Stimulated activated CD8-positive, alpha-beta memory T cell treated with anti-CD3 and anti-CD28 coated beads, Interleukin-15, amount 100 ng/mL, for 24 hours (primary cell): ENCODE measurements at places on chromosomes 11 and 22.

GRCh38 chr11:58497951-58498350, 10.0 kb downstream of the OR5B21 start:
- no peak for DNase-seq

DNA sequence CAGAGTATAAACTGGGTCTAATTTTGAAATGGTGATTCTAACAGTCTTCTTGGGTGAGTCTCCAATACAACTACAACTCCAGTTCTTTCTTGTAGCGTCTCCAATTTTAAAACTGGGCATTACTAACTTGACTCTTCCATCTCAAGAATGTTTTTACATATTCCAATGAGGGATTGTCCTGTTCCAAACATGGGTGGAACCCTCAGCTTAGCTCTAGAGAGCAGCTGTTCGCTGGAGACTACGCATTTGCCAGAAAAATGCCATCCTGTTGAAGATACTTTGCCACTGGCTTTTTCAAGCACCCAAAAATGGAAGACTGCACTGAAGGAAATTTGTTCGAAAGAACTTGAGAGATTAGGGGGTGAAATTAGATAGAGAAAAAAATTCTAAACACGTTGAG, 870.0 kb downstream of the NTM start:
- no peak for DNase-seq

DNA sequence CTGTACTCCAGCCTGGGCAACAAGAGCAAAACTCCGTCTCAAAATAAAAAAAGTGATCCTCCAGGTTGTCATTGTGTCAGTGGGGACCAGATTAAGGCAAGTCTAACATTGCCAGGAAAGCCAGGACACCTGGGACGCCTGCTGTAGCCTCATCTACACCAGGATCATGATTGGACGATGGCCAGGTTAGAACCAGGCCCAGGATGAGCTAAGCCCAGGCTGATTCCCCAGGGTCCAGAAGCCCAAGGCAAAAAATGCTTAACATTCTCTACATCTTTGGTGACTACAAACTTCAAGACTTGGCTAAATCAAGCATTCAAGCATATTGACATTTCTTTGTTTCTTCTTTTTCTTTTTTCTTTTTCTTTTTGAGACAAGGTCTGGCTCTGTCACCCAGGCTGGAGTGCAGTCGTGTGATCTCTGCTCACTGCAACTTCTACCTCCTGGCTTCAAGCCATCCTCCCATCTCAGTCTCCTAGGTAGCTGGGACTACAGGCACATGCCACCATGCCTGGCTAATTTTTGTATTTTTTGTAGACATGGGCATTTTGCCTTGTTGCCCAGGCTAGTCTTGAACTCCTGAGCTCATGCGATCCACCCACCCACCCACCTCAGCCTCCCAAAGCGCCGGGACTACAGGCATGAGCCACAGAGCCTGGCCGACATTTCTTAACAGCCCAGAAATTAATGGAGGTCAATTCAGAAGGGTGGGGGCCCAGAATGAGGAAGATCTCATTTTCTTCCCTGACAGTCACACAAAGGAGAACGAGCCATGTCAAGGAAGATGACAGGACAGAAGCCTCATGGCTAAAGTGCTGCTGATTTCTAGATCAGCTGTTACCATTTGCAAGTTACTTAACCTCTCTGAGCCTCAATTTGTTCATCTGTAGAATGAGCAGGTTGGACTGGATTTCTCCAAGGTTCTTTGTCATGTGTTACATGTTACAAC, 12.5 kb upstream of the PTPRJ start:
- DNase-seq: no peak

GRCh38 chr11:6962673-6963072, 36.4 kb downstream of the ZNF215 start:
- no peak for DNase-seq

- no peak for DNase-seq
Measured at GRCh38 chr11:103849366-103849765, 187.1 kb upstream of the DDI1 start.

DNA sequence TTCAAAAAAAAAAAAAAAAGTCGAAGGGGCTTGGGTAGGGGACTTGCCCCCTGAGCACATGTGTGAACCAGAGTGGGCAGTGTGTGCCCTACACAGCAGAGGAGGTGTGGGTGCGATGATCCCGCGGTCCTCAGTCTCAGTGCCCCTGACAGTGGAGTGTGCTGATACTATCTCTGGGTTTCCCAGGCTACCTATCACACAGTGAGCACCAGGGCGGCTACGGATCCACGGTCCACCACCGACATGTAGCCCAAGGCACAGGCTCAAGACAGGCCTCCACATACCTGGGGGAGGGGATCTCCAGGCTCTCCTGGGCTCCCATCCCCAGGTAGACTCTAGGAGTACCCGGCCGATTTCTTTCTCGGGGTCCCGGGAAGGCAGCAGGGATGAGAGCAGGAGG, 9.1 kb downstream of the B3GAT1 start:
- DNase-seq: no peak

GRCh38 chr11:130710497-130711012, 205.7 kb downstream of the SNX19 start:
- DNase-seq: no peak

DNA sequence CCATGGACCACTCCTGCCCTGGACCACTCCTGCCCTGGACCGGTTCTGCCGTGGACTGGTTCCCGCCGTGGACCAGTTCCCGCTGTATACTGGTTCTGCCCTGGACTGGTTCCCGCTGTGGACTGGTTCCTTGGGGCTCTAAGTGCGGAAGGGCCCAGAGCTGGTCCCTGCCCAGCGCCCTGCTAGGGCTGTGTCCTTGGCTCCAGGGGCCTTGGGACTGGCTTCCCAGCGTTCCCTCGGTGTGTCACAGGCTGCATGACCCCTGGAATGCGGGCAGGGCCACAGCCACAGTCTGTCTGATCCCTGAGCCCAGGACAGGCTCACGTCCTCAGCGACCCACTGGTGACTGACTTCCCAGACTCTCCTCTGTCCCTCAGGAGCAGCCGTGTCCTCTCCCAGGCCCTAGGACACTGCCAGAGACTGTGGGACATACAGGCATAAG, 412.2 kb downstream of the TBC1D22A start:
- DNase-seq: no peak

- no peak for DNase-seq
Measured at GRCh38 chr22:40487663-40488249, 117.4 kb downstream of the SGSM3 start.

GRCh38 chr22:27843441-27843840, 41.9 kb upstream of the MN1 start:
- DNase-seq: no peak

GRCh38 chr11:90349731-90350130, 126.9 kb upstream of the CHORDC1 start:
- DNase-seq: no peak

DNA sequence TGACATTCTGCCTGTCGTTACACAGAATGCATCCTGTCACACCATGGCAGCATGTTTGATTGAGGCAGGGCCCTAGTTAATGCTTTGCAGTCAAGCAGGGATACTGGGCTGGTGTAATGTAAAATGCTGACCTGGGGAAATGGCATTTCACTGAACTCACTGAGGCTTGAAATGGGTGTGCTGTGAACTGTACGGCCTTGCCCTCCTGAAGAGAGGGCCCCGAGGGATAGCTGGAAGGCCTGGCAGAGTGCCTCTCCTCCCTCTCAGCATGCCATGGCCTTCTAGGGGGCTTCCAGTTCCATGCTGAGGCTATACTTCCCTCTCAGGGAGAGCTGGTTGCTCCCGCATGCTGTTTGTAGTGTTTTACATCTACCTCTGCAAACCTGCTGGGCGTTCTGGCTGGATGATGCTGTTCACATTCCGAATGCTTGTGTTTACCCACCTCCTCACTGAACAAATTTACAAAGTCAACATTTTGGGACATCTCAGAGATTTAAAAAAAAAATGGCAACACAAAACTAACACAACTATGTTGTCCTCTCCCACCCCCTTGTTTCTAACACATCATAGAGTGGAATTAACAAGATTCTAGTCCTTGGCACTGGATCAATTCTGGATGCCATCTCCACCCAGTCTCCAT, 416.7 kb upstream of the CADM1 start:
- no peak for DNase-seq

DNA sequence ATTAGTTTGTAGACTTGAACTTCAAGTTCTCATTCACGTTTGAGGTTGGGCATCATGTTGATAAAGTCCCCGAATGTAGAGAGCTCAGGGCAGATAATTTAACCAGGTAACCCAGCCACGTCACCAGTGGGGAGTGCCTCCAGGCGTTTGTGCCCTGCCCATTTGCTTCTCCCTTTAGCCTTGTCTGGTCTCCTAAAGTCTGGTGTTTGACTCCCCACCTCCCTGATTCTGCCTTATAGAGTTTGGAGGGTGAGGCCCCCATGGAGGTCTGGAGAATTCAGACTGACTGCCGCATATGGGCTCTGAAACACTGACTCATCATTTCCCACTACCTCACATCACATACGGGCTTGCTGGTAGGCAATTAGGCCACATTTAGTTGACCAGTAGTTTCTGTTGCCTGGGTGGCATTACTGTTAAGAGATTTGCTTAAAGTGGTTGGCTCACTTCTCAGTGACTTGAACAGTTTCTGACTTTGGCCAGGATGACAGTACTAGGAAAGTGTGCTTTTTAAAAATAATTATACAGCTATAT, 99.3 kb upstream of the GAL start:
- DNase-seq: no peak

- no peak for DNase-seq
Measured at GRCh38 chr22:25452116-25452700, 112.3 kb upstream of the GRK3 start.

GRCh38 chr11:128420951-128421350, 166.4 kb downstream of the ETS1 start:
- no peak for DNase-seq

GRCh38 chr22:49930596-49931412, 12.4 kb downstream of the CRELD2 start:
- no peak for DNase-seq

- no peak for DNase-seq
Measured at GRCh38 chr11:69367211-69367964, 73.4 kb downstream of the MYEOV start.

DNA sequence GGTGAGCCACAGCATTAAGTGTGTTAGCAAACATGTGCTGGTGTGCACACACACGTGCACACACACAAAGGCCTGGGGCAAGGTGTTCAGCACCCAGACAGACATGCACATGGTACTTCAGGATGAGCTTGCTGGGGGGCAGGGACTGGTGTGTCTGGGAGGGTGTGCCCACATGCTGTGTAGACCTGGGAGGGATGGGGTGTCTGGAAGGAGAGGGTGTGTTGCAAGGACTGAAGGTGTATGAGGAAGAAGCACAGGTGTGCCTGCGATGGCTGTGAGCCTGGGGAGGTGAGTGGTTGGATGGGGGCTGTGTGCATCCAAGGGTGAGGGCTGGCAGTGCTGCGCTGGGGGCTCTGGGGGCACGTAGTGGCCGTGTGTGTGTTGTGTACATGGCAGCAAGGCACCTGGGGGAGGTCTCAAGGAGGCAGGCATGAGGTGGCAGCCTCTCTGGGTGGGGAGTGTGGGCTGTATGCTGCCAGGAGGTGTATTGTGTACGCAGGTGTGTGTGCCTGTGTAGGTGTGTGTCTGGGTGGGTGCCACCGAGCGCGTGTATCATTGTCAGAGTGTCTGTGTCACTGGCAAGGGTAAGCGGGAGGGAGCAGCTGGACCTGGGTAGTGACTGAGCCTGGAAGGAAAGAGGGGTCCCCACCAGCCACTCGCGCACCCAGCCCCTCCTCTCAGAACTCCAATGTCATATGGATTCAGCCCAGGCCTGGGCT, 2.2 kb downstream of the NRXN2 start:
- DNase-seq: no peak

GRCh38 chr11:111179184-111179910, 66.2 kb upstream of the POU2AF2 start:
- no peak for DNase-seq

DNA sequence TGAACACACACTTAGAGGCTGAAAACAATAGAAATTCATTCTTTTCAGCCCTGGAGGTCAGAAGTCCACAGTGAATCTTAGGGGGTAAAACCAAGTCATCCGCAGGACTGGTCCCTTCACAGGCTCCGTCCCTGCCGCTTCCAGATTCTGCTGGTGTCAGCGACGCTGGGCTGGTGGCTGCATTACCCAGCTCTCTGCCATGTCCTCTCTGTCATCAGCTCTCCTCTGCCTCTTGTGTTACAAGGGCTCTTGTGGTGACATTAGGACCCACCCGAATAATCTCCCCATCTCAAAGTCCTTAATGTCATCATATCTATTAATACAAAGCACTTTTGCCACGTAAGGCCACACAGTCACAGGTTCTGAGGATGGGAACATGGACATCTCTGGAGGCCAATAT, 47.7 kb upstream of the ANO1 start:
- DNase-seq: no peak

DNA sequence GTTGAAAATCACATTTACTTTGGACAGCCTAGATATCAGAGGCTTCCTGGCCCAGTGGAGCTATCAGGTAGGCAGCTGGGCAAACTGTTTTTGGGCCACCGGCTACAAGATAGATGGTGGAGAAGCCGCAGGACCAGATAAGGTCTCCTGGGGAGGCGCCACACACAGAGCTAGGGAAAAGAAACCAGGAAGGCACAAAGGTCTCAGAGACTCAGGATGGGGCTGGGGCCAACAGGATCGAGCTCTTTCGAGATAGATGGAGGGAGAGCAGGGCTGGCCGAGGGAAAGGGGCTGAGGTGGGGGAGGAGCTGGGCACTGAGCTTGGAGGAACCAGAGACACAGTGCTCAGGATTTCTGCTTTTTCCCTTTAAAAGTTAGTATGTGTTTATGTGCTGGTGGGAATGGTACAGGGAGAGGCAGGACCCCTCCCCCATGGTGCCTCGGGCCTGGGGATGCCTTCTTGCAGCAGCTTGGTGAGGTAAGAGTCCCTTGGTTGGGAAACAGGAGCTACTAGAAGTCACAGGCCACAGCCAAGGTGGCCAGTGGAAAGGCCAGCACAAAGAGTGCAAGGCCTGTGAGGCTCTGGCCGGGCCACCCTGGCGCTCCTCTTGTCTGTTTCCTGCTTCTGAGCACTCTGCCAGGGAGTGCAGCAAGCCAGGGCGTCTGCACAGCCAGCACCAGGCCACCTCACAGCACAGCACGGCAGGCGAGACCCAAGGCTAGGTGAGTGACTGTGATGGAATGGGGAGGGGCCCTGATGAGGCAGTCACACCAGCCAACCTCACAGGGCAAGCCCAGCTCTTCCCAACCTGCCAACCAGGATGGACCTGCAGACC, 11.5 kb upstream of the NAP1L4 start:
- DNase-seq: no peak

DNA sequence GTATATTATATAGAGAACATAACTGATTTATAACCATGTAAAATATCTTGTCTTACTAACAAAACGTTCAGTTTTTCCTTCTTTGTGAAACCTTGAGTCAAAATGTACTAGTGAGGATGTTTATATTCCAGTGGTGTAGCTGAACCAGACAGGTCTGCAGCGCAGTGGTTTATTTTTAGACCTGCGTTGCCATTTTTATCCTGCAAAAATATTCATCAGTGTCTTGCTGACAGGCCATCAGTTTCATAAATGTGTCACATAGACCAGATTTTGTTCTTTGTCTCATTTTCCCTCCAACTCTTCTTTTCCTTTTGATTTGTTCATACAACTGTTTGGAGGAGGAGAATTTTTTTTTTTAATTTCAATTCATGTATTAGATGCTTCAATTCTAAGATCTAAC, 43.1 kb downstream of the HSD17B12 start:
- no peak for DNase-seq
